Mammary epithelial cell (primary cell): ENCODE measurements at places on chromosomes 1 and 21. TPM values are rescaled to one million over a fixed set of nuclear protein-coding genes. Genes with fewer than 3 reads are reported as not detected.

DNA sequence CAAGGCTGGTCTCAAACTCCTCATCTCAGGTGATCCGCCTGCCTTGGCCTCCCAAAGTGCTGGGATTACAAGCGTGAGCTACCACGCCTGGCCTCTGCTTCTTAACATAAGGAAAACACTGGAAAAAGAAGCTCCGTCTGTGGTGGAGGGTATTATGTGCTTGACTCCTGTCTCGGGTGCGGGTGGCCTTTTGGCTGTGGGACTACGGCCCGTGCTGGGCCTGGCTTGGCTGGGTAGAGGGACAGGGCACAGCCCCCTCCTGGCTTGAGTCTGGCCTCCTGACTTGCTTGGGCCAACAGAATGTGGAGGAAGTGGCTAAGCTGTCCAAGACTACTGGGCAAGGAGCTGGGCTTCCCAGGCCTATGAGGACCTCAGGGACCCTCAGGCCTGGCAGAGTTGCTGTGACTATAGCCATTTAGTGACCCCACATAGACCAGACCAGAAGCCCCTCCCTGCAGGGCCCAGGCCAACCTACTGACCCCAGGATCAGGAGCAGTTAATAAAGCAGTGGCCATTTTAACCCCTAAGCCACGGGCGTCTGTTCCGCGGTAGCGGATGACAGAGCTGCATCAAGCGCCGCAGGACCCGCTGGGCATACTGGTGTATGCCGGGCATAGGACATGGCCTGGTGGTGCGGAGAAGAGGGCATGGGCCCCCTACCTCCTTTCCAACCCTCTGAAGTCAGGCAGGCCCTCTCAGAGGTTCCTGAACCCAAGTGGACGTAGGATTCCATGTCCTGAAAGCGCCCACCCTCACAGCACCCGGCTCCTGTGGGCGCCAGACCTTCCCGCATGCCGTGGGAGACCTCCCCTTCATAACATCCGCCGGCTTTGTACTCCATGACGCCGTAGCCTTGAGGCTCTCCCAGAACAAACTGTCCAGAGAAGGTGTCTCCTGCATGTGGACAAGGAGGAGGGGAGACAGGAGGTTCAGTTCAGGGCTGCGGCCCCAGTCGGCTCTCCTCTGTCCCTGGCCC is 4.4 kb downstream of the MORN1 start:
- DNase-seq, result no peak

- peak; percentile 24 for DNase-seq
These were observed 48.2 kb downstream of the ARHGEF10L start for GRCh38 chr1:17587693-17588047.

- DNase-seq, result no peak
These were observed 512.2 kb upstream of the NR5A2 start for GRCh38 chr1:199515261-199515660.

Gene GBP6
- total RNA-seq, result 1.0 and 3.7 TPM in 2 replicates

Gene CLCA4
- total RNA-seq, result 0.11 and 0.24 TPM in 2 replicates

DNA sequence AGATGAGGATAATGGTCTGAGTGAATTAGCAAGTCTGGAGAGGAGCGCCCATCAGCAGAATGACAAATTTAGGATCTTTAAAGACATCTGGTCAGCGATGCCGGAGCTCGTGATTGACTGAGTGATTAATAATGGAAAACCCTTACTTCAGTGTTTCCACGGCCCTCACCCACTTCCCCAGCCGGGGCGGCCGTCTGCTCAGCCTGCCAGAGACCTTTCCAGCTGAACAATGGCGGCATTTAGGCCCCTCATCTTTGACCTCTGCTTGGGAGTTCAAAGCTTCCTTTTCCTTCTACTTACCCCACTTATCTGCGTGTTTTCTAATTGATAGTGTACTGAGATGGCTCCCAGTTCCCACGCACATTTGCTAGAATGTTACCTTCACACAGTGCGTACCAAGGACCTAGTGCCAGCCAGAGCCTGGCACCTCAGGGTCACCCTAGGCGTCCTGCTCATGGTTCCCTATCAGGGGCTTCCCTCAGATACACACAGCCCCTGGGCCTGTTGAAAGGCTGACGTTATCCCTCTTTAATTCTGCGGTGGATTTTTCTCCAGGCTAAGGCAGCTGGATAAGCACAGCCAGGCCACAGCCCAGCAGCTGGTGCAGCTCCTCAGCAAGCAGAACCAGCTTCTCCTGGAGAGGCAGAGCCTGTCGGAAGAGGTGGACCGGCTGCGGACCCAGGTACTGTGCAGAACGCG is 232.8 kb downstream of the SDCCAG8 start:
- DNase-seq, result no peak

- peak; percentile 34 for DNase-seq
These were observed 478 bp downstream of the RIT1 start for GRCh38 chr1:155910621-155911121.

DNA sequence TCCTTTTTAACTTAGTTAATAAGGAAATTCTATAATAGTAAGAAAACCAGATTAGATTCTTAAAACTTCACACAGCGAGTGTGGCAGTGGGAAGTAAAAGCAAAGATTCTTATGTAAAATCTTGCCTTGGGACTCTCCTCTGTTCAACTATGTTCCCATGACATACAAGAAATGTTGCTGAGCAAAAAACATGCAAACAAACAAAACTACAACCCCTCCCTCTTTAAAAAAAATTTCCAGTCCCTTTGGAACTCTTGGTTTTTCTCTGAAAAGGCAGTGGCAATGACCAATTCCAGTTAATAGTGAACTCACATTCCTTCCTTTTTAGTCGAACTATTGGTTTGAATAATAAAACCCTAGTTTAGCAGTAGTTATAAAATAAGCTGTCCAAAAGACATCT is 453.1 kb upstream of the ZRANB2 start:
- no peak for DNase-seq

Gene KIF14
- 0.67 TPM for total RNA-seq

GRCh38 chr21:14356746-14357145 is 26.2 kb downstream of the HSPA13 start:
- DNase-seq, result peak; percentile 88

Gene TRIM63
- total RNA-seq, result not detected

- peak; percentile 11 for DNase-seq
These were observed 1.6 kb downstream of the EPS15 start for GRCh38 chr1:51517361-51518032.

- no peak for DNase-seq
These were observed 4.5 kb downstream of the TRIM67 start for GRCh38 chr1:231166398-231166797.

DNA sequence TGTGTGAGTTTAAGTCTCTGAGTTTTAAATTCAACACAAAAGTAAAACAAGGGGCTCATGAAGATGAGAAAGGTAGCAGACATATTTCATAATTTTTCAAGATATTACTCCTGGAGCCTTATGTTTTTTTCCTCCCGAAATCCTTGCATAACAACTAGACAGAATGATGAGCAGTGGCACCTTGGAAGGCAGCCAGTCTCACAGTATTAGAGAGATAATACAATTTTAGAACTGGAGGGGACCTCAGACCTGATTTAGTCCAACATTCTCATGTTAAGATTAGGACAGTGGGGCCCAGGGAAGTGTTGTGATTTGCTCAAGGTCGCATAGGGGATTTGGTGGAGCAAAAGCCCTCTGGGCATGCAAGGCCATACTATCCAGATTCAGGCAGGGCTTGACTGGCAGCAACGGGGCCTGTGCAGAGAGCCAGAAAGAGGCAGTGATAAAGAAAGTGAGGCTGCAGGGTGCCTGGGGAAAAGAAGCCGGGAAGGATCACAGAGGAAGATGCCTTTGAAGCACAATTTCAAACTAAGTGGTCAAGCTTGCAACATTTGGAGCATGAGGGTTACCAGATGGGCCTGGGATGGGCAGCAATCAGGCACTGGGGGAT is 31.4 kb upstream of the BCL9 start:
- no peak for DNase-seq

- DNase-seq, result no peak
These were observed 41.8 kb downstream of the SGIP1 start for GRCh38 chr1:66575739-66576138.

DNA sequence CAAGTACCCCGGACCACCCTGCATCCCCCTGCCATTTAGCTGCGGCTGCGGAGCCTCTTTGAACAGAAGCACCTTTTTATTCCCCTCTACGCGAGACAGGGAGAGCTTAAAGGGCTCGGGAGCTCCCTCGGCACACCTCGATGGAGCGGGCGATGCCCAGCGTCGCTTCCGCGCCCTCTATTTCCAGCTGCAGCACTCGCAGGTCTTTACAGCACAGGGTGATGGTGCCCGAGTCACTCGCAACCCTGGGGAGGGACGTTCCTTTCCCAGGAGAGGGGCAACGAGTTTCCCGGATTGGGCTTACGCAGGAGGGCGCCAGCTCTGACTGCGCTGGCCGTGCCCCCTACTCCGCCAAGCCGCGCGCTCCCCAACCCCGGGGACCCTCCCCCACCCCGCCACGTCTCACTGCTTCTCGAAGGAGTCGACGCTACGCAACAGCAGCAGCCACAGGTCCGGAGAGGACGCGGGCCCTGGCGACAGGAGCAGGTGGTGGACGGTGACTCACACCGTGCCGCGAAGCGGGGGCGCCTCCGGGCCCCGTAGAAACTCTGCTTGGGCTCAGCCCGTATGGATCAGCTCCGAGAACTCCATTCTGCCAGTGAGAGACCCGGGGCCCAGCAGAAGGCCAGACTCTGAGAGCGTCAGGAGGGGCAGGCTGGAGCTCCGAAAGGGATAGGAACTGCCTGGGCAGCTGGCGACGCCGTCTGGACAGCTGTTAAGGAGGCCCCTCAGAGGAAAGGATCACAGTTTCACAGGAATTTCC is 5.8 kb upstream of the FAM167B start:
- no peak for DNase-seq

GRCh38 chr1:15627343-15627988 is 10.2 kb downstream of the DDI2 start:
- no peak for DNase-seq

Gene CD55
- total RNA-seq, result 40.5 and 134 TPM in 2 replicates

- DNase-seq, result peak; percentile 17
These were observed 634 bp downstream of the MYCBP start for GRCh38 chr1:38872401-38873026.

GRCh38 chr1:226094451-226094850 is 31.9 kb downstream of the H3-3A start:
- DNase-seq, result no peak

Gene AMY1B
- not detected for total RNA-seq

Gene KRTAP21-2
- not detected for total RNA-seq

DNA sequence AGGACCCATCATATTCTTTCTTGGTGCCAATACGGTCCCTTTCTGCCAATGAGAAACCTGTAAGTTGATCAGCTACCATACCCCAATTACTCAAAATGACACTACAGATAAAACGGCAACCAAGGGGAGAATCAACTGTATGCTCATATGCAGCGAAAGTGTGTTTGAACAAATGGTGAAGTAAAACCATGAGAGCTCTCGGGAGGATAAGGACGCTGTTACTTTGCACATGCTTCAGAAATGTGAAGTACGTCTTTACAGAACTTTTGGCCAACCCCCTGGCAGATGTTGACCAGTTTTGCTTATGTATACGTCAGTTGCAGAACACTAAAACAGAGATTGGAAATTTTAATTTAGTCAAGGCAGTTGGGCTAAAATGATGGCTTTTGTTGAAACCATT is 79.6 kb downstream of the PROX1 start:
- no peak for DNase-seq

DNA sequence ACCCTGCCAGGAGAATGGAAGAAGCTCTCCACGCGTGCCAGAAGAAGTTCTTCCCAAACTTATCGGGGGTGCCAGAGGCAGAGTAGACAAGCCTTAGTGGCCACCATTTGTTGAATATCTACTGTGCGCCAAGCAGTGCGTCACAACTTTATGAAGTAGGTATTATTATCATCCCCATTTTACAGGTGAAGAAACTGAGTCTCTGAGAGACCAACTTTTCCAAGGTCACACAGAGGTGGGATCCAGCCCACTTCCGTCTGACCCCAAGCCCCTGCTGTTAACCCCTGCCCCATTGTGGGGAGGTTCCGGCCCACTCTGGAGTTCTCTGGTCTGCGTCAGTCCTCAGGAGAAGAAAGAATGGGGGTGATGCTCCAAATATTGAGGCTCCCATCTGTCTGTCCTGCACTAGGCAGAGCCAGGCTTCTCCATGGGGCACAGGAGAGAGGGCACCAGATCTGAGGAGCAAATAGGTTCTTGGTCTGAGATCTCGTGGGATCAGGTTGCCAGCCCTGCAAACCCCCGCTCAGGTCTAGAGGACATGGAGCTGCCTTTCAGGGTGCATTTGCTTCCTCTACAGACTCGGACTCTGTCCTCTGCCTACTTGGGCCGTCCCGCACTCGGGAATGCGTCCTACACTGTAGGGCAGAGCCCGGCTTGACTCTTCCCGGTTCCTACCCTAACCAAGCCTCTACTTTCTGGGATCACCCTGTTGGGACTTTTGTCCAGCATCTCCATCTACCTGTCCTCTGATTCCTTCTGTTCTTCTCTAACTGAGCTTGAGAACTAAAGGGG is 2.1 kb downstream of the CDK18 start:
- no peak for DNase-seq

GRCh38 chr21:46560568-46561444 is 44.1 kb downstream of the S100B start:
- DNase-seq, result no peak
